ENCODE measurements at places on chromosomes 4 and X. TPM values are rescaled to one million over a fixed set of nuclear protein-coding genes. Genes with fewer than 3 reads are reported as not detected.
A peak's percentile ranks its signal among the peaks of the same experiment; 100 is the strongest.

DNA sequence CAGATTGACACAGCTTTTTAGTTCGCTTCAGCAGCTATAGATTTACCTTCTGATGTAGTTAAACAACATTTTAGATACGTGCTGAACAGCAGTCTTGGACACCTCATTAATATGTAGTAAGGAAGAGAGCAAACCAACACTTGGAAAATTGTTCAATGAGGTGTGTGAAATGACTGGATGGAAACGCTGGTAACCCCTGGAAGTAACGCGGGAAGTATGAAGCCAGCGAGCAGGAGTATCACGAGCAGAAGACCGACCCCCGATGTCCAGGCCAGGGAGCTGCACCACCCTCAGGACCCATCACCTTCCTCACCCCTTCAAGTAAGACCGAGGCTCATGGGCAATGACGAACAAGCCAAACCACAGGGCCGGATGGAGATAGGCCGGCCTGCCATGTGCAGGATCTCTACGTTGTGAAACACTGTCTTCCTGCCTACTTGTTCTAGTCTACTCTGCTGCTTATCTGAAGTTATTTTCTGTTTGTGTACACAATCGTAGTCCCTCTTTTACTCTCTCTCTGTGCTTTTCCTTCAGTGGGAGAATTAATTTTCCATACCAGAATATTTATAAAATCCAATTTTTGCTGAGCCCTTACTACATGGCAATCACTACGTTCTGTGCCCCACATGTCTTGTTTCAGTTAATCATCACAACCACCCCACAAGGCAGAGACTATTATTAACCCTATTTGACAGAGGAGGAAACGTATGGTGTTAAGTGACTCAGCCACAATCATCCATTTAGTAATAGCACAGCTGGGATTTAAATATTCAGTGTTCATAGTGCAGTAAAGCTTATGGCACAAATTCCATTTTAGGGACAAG lies 221.7 kb downstream of the APBB2 start:
- H3K27ac ChIP-seq, result no peak overlapping the region
- no peaks in the 10 kb centered on the region for H3K27me3 ChIP-seq
- H3K4me1 ChIP-seq, result no peaks in the 10 kb centered on the region
- no peaks in the 10 kb centered on the region for H3K36me3 ChIP-seq

GRCh38 chrX:11532291-11533078 lies 133.2 kb downstream of the ARHGAP6 start:
- no peak for DNase-seq
- no peak overlapping the region for H3K27ac ChIP-seq
- H3K36me3 ChIP-seq, result no peaks in the 10 kb centered on the region
- no peaks in the 10 kb centered on the region for H3K4me1 ChIP-seq
- peaks cover 4% of the 10 kb centered on the region for H3K27me3 ChIP-seq

DNA sequence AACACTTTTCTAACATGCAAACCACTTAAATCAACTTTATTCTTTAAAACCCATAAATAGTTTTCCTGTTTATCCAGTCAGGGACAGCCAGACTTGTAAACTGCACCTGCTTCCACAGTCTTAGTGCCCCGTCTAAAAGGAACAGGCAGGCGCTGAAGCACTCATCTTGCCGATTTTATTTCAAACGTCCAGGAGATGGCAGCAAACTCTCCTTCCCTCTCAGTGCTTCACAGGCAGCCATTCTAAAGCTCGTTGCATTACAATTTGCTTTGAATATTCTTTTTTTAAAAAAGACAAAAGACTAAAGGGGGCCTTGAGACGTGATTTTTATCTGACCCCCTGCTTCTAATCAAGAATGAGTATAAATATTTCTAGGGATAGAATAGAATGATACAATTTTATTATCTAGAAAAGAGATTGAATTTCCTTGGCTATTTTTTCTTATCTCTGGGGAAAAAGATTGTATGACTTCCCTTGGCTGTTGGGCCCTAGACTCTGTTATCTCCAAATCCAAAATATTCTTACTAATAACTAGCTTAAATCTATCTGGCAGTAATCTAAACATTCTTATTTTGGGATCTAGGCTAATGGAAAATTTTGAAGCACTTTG lies 93.6 kb upstream of the MYOZ2 start:
- no peak overlapping the region for H3K4me3 ChIP-seq
- no peaks in the 10 kb centered on the region for H3K36me3 ChIP-seq
- no peak overlapping the region for H3K27ac ChIP-seq
- H3K4me1 ChIP-seq, result peaks cover 3% of the 10 kb centered on the region
- no peaks in the 10 kb centered on the region for H3K27me3 ChIP-seq

The SLC26A1 gene
- total RNA-seq, result 2.9 TPM

DNA sequence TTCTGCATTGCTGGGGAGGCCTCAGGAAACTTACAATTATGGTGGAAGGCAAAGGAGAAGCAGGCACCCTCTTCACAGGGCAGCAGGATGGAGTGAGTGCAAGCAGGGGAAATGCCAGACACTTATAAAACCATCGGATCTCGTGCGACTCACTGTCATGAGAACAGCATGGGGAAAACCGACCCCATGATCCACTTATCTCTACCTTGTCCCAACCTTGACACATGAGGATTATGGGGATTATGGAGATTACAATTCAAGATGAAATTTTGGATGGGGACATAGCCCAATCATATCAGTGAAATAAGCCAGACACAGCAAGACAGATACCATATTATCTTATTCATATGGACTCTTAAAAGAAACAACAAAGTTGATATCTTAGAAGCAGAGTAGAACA lies 134.9 kb downstream of the C4orf33 start:
- no peak overlapping the region for H3K4me3 ChIP-seq
- DNase-seq, result no peak
- H3K36me3 ChIP-seq, result no peaks in the 10 kb centered on the region

GRCh38 chr4:42643685-42644084 lies 13.2 kb downstream of the ATP8A1 start:
- no peak overlapping the region for H3K4me3 ChIP-seq
- no peak for DNase-seq
- no peaks in the 10 kb centered on the region for H3K4me1 ChIP-seq
- no peaks in the 10 kb centered on the region for H3K27me3 ChIP-seq
- no peaks in the 10 kb centered on the region for H3K36me3 ChIP-seq
- H3K27ac ChIP-seq, result no peak overlapping the region

GRCh38 chrX:120380699-120381098 lies 18.8 kb downstream of the ATP1B4 start:
- H3K27me3 ChIP-seq, result no peaks in the 10 kb centered on the region
- H3K4me1 ChIP-seq, result no peaks in the 10 kb centered on the region
- DNase-seq, result peak; percentile 11

DNA sequence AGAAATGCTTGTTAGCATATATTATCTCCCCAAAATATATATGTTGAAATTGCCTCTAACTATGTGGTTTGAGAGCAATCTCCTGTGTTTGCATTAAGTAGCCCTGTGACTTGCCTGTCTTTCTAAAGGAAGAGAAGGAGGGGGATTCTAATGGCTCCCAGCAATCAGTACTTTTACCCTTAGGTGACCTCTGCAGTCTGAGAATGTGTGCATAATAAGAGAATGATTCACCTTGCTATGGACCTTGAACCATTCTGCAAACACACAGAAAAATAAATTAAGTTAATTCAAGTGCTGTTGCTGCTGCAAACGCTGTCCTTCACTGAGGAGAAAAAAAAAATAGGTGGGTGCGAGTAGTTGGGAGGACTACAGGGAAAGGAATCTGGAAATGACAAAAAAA lies 322.2 kb downstream of the IQCM start:
- no peak overlapping the region for H3K4me3 ChIP-seq
- no peaks in the 10 kb centered on the region for H3K4me1 ChIP-seq
- no peak overlapping the region for H3K27ac ChIP-seq
- no peaks in the 10 kb centered on the region for H3K27me3 ChIP-seq

GRCh38 chrX:74536832-74537371 lies 77.5 kb downstream of the RLIM start:
- H3K4me3 ChIP-seq, result no peak overlapping the region
- H3K4me1 ChIP-seq, result peaks cover 2% of the 10 kb centered on the region
- H3K27me3 ChIP-seq, result no peaks in the 10 kb centered on the region
- H3K27ac ChIP-seq, result peak overlapping the region; percentile 77
- peak; percentile 63 for DNase-seq

- H3K27me3 ChIP-seq, result no peaks in the 10 kb centered on the region
- no peak overlapping the region for H3K4me3 ChIP-seq
- no peaks in the 10 kb centered on the region for H3K4me1 ChIP-seq
- DNase-seq, result no peak
These were observed 102.2 kb upstream of the AFAP1 start for GRCh38 chr4:8041868-8042267.

GRCh38 chr4:95023110-95023509 lies 265.4 kb downstream of the BMPR1B start:
- H3K4me1 ChIP-seq, result no peaks in the 10 kb centered on the region
- no peak overlapping the region for H3K27ac ChIP-seq
- H3K36me3 ChIP-seq, result no peaks in the 10 kb centered on the region
- no peak overlapping the region for H3K4me3 ChIP-seq

DNA sequence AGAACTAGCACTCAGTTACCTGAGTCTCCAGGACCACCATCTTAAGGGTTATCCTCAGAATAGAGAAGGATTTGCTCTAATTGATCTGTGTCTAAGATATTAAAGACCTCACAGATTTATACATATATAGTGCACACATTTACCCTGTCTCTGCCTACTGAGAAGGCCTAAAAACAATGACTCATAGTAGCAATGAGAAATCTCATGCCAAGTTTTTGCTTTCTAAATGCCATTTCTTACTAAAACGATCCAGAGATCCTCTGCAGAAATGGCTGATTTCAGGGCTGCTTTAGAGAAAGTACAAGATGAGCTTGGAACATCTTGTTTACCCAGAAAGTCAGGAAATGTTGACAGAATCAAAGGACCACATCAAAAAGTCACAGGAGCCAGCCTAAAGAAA lies 79.1 kb upstream of the INPP4B start:
- no peaks in the 10 kb centered on the region for H3K27me3 ChIP-seq
- H3K4me1 ChIP-seq, result no peaks in the 10 kb centered on the region
- no peak overlapping the region for H3K4me3 ChIP-seq
- no peaks in the 10 kb centered on the region for H3K36me3 ChIP-seq
- no peak overlapping the region for H3K27ac ChIP-seq

DNA sequence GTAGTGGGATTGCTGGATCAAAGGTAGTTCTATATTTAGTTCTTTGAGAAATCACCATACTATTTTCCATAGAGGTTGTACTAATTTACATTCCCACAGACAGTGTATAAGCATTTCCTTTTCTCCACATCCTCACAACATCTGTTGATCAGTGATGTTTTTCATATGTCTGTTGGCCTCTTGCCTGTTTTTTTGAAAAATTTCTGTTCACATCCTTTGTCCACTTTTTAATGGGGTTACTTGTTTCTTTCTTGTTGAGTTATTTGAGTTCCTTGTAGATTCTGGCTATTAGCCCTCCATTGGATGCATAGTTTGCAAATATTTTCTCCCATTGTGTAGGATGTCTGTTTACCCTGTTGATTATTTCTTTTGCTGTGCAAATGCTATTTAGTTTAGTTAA lies 72.6 kb downstream of the STOX2 start:
- no peaks in the 10 kb centered on the region for H3K4me1 ChIP-seq
- no peak for DNase-seq
- no peaks in the 10 kb centered on the region for H3K27me3 ChIP-seq
- H3K27ac ChIP-seq, result no peak overlapping the region
- no peak overlapping the region for H3K4me3 ChIP-seq
- no peaks in the 10 kb centered on the region for H3K36me3 ChIP-seq

The CDX4 gene
- not detected for total RNA-seq

DNA sequence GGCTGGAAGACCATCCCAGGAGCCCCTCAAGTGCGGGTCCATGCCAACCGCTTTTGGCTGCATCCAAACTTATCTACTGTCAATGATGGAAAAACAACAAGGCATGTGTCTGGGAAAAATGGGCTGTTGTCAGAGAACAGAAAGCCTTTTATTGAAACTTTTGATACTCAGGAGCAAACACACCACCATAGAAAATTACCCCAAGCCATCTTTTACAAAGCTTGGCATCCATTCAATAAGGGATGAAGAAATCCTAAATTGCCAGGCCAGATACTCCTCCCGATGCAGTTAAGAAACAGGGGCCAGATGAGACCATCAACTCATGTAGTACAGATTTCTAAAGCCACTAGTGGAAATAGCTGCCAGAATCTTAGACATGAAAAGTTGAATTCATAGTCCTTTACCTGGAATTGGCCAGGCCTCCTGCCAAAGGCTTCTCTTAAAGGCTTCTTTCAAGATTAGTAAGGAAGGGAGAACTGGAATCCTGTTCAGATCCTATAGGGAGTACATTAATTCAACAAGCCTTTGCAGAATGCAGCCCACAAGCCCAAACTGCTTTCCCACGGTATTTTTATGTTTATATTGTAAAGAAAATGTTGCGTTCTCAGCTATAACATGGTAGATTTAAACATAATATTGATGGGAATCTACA lies 145.4 kb upstream of the MAP3K15 start:
- H3K4me1 ChIP-seq, result no peaks in the 10 kb centered on the region
- no peak overlapping the region for H3K27ac ChIP-seq
- H3K36me3 ChIP-seq, result no peaks in the 10 kb centered on the region
- no peaks in the 10 kb centered on the region for H3K27me3 ChIP-seq
- DNase-seq, result no peak
- H3K4me3 ChIP-seq, result no peak overlapping the region

DNA sequence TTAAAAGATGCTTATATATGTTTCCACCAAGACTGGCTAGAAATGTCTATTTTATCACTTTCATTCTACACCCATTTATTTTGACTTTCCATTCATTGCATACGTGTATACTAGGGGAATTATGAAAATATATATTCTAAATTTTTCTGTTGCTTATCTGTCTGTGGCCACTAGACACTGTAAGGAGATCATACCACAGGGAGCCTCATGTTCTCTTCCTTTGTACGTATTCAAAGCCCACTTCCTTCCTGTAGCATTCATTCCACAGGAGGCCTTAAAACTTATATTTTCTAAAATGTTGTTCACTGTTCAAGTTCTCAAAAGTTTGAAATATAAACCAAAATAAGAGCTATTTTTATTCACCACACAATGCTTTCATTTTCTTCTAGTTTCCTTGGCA lies 1848.9 kb upstream of the TENM3 start:
- H3K4me1 ChIP-seq, result no peaks in the 10 kb centered on the region
- H3K27ac ChIP-seq, result no peak overlapping the region
- DNase-seq, result no peak
- H3K36me3 ChIP-seq, result no peaks in the 10 kb centered on the region
- no peaks in the 10 kb centered on the region for H3K27me3 ChIP-seq

DNA sequence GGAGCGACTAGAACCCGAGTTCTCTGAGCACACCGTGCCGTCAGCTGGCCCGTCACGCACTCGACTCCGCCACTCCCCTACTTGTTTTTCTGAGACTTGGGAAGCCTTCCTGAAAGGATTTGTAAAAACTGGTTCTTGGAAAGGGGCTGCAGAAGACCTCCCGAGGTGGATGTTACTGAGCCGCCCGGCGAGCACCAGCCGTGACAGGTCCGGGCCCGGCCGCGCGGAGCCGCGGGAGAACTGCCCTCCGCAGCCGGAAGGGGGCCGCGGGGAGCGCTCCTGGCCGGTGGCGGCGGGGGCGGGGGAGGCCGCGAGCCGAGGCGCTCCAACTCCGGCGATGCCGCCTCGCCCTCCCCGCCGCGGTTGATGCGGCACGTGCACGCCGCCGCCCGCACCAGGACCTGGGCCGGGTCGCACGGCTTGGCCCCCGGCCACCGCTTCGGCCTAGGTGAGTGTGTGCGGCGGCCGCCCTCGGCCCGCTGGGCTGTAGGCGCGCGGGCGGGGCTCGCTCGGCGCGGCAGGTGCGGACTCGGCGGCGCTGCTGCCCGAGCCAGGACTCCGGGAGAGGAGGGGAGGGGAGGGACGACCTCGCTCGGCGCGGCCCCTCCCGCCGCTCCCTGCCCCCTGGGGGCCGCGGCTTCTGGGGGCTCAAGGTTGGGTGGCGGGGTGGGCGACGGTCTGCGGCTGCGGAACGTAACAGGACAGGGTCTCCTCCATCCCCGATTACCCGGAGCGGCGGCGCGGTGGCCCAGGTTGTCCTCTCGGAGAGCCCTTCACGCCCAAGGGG lies 1.7 kb downstream of the SPRY1 start:
- H3K4me1 ChIP-seq, result peaks cover 6% of the 10 kb centered on the region
- H3K27ac ChIP-seq, result peak overlapping the region; percentile 94
- DNase-seq, result peak; percentile 73
- H3K36me3 ChIP-seq, result peaks cover 10% of the 10 kb centered on the region
